ENCODE measurements at places on chromosomes 1 and 21. TPM values are rescaled to one million over a fixed set of nuclear protein-coding genes. Genes with fewer than 3 reads are reported as not detected.

The CREB3L4 gene
- total RNA-seq, result 15.2 TPM

The OR2L13 gene
- total RNA-seq, result not detected

The CCDC181 gene
- total RNA-seq, result 2.9 TPM

The TENT5C gene
- 0.17 TPM for total RNA-seq

The COL6A2 gene
- total RNA-seq, result 691 TPM

The KRTAP21-2 gene
- not detected for total RNA-seq

The MMEL1 gene
- total RNA-seq, result not detected

The NECTIN4 gene
- total RNA-seq, result 0.17 TPM

The TMEM50A gene
- total RNA-seq, result 80.4 TPM

The FTCD gene
- total RNA-seq, result not detected

The HAPLN2 gene
- not detected for total RNA-seq

The ACAP3 gene
- total RNA-seq, result 27.6 TPM

The G0S2 gene
- 63.6 TPM for total RNA-seq

The OPRD1 gene
- total RNA-seq, result not detected

The RASAL2 gene
- total RNA-seq, result 6.9 TPM

The MTARC1 gene
- total RNA-seq, result 1.7 TPM

The SLC39A1 gene
- total RNA-seq, result 118 TPM

The MX2 gene
- 1.5 TPM for total RNA-seq

The NCF2 gene
- total RNA-seq, result not detected

The LAMC1 gene
- total RNA-seq, result 101 TPM

The BRINP2 gene
- not detected for total RNA-seq

The S100B gene
- 1.3 TPM for total RNA-seq

The GRIK1 gene
- not detected for total RNA-seq
